ENCODE measurements at places on chromosomes 7 and 10.
A peak's percentile ranks its signal among the peaks of the same experiment; 100 is the strongest.

DNA sequence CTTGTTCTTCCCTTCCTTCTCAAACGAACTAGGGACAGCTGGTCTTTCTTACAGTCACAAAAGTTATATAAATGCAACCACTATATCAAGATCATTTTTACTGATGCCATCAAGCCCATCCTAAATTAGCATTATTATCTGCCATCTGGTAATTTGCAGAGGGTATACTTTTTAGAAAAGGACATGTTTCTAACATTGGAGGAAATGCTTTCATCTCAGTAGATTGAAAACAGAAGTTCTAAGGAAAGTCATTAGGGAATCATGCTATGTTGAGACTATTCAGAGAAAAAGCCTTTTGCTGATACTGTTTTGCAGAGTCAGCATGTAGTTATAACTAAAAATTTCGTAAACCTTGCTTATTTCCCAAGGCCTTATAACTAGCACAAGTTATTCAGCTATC, 146.7 kb downstream of the WNT2 start:
- DNase-seq: no peak

- DNase-seq: no peak
Measured at GRCh38 chr10:129875993-129876726, 87.9 kb downstream of the EBF3 start.

DNA sequence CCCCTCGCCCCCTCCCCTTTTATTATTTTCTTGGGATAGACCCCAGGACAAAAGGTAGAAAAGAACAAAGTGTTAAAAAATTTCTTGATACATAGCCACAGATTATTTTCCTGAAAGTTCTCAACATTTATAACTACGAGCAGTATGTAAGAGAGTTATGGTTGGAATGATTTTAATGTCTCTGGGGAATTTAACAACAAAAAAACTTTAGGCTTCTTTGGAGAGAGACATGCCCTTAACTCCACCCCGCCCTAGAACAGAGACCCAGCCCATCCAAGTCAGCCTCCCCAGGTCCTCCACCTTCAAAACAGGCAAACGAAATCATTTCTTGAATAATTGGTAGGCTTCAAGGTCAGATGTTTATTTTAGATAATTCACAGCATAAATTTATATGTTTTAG, 97.1 kb downstream of the TCF7L2 start:
- DNase-seq: no peak

DNA sequence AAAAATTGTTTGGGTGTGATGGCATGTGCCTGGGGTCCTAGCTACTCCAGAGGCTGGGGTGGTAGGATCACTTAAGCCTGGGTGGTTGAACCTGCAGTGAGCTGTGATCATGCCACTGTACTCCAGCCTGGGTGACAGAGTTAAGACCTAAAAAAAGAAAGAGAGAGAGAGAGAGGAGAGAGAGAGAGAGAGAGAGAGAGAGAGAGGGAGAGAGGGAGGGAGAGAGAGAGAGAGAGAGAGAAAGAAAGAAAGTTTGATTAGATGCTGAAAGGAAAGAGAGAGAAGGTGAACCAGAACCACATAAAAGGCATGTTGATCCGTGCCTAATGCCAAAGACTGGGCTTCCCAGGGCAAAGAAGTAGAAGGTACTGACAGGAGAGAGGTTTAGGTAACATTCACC, 11.1 kb downstream of the ABCB1 start:
- no peak for DNase-seq

GRCh38 chr10:27893358-27893954, 105.4 kb downstream of the ODAD2 start:
- DNase-seq: no peak

- no peak for DNase-seq
Measured at GRCh38 chr10:70673929-70674559, 1.7 kb downstream of the ADAMTS14 start.

GRCh38 chr10:927131-927530, 4.4 kb downstream of the LARP4B start:
- no peak for DNase-seq

DNA sequence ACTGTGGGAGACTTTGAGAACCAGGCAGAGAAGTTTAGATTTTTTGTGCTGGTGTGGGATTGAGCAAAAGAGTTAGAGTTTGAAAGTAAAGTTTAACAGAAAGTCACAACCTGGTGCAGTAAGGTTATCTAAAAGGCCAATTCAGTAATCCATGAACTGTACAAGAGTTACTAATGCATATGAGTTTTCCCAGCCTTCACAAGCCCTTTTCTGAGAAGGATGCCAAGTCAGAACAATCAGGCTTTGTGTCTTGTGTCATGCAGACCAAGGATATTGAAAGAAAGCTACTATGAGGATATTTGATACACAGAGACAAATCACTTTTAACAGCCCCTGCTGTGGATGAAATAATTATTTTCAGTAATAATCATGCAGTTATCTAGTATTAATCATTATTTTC, 68.8 kb upstream of the MYO3A start:
- DNase-seq: no peak

GRCh38 chr10:19974554-19974953, 158.3 kb downstream of the PLXDC2 start:
- DNase-seq: no peak

DNA sequence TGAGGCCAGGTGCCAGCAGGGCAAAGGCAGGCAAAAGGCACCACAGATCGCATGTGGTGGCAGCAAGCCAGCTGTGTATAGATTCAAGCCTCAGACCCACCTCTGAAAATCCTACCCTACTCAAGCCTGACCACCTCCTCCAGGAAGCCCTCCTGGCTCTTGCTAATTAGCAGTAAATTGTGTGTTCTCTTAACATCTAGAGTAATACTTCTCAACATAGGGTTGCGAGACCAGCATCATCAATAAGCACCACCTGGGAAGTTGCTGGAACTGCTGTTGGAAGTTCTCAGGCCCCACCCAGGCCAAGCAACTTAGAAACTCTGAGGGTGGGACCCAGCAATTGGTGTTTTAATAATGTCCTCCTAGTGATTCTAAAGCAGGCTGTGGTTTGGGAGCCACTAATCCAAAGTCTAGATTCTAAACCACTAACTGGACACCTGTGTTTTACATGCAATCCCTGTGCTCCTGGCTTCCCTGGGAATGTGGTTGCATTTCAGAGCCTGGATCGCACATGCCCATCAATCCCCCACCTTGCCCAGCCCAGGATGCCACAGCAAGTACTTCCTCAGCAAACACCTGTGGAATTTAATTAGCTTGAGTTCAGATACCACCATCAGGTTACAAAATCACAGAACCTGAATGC, 46.2 kb downstream of the KCNMA1 start:
- no peak for DNase-seq

DNA sequence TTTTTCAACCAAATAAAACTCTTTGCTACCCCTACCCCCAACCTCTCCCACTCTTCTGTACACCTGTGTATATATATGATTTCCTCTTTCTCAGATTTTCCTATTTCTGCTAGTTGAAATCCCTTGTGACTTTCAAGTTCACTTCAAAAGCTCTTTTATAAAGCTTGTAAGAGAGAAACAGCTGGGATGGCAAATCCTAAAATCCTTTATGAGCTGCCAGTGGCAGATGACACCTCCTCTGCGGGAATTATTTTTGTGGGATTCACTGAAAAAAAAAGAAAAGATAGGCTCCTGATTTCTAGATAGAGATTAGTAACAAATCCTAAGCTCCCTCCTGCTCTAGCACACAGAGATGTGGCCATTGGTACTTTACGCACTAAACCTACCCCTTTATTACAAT, 92.9 kb downstream of the AHR start:
- DNase-seq: no peak

DNA sequence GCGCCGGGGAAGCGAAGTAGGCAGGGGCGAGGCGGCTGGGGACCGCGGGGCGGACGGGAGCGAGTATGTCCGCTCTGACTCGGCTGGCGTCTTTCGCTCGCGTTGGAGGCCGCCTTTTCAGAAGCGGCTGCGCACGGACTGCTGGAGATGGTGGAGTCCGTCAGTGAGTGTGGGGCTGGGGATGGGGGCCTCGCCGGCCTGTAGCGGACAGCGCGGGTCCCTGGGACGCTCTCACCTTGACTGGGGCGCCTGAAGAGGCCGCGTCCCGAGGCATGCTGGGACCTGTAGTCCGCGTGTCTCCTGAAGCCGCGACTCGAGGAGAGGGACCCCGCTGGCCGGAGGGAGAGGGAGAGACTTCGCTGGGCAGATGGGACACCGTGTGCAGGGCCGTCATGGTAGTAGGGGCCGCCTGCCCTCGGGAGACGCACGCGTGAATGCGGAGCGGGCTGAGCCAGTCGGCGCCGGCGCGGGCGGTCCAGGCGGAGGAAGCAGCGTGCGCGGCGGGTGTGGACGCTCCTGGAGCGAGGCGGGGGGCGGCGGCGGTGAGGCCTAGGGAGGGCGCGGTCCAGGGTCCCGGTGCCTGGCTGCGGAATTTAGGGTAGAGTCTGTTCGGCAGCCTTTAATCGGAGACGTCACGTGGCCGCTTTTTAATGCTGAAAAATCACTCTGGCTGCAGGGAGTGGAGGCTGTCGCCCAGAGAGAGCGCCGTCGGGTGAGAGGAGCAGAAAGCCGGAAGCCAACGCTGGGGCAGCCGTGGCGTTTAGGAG, at the start of gene NDUFB2:
TSS of gene NDUFB2 (plus strand) at position 29 of the 767 bp plus-strand sequence. CDS start at position 66, 37 bp downstream.
- peak; percentile 69 for DNase-seq

- DNase-seq: no peak
Measured at GRCh38 chr10:22429146-22429545, 83.8 kb downstream of the SPAG6 start.

DNA sequence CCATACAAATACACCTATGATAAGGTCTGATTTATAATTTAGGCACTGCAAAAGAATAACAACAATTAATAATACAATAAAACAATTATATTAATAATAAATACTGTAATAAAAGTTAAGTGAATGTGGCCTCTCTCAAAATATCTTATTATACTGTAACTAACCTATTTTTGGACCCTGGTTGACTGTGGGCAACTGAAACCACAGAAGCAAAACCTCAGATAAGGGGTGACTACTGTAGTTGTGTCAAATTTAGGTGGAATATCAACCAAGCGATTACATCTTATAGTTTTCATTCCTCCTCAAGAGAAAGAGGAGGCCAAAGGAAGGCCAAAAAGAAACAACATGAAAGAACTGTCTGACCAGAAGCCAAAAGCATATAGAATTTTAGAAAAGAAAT, 103.9 kb downstream of the SKAP2 start:
- DNase-seq: no peak

DNA sequence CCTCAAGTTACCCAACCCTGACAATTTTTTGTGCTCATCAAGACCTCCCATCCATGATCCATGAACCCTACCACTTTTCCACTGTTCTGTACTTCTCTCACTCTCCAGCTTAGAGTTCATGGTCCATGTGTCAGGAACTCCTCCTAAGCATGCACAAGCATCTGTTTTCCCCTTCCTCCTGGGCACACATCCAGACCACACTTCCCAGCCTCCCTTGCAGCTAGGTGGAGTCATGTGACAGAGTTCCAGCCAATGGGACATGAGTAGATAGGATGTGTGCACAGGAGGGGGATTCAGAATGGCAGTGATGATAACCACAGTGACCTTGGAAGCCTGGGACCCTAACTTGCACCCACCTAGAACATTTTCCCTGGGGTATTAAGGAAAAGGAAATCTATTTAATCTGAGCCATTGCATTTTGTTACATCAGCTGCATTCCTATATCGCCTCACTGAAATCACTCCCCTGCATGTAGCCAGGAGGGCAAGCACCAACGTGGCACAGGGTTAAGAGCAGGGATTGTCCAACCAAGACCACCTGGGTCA, 9.6 kb upstream of the FRMPD2 start:
- DNase-seq: no peak

DNA sequence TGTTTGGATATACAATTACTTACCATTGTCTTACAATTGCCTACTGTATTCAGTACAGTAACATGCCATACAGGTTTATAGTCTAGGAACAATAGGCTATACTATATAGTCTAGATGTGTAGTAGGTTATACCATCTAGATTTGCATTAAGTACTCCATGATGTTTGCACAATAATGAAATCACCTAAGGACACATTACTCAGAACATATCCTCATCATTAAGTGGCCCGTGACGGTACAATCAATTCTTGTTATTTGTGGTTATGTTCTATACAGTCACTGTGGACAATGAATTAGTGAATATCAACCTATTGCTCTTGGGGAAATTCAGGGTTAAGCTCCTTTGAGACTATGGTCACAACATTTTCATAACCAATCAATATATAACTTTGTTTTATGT, 75.6 kb downstream of the MICU1 start:
- DNase-seq: no peak

GRCh38 chr10:53521046-53521445, 748.5 kb upstream of the MBL2 start:
- DNase-seq: no peak

DNA sequence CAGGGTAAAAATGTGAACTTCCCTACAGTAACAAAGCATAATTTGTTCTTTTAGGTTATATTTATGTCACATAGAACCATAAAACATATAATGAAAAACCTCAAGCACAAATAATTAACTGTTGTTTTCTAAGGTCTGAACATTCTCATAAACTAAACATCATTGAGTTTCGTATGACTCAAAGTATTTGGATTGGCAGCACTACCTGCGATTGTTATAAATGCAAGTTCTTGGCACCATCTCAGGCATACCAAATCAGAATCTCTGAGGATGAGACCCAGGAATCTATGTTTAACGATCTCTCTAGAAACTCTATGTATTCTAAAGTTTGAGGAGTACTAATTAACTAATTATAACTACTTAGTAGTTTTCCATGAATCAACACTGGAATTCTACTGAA, 22.5 kb downstream of the ORC5 start:
- no peak for DNase-seq

Data from stimulated activated CD4-positive, alpha-beta T cell treated with anti-CD3 and anti-CD28 coated beads, Interleukin-2, amount 100 ng/mL, for 24 hours (primary cell).